ENCODE measurements at places on chromosomes 5 and 9. TPM values are rescaled to one million over a fixed set of nuclear protein-coding genes. Genes with fewer than 3 reads are reported as not detected.

Gene RASEF
- total RNA-seq = 0.97 TPM

Gene CSF1R
- total RNA-seq = under 0.01 TPM

Gene SV2C
- not detected for total RNA-seq

Gene FYB1
- not detected for total RNA-seq

Gene NSUN2
- total RNA-seq = 46.2 TPM

Gene PHAX
- 71.2 TPM for total RNA-seq

Gene SMIM33
- not detected for total RNA-seq

Gene CENPH
- 11.9 TPM for total RNA-seq

Gene C5orf58
- total RNA-seq = not detected

Gene IRGM
- 0.32 TPM for total RNA-seq

Gene RAB24
- total RNA-seq = 14.2 TPM

Gene C6
- not detected for total RNA-seq

Gene TEX48
- total RNA-seq = not detected

Gene ZNF883
- total RNA-seq = 2.2 TPM

DNA sequence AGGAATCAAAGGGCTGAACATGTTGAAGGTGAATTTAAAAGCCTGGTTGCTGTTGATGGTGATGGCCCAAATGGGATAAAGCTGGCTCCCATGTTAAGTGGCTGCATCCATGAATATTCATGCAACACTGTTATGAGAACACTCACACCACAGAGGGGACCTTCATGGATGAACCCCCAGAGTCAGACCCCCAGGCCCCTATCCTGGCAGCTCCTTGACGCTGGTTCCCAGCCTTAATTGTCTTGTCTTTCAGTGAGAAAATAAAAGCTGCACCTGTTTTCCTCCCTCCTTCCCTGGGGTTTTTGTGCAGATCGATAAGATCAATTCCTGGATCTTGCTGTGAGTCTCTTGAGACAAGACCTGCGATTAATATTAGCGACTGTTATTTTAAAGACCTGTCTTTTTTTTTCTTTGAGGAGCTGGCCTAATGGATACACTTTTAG lies 371.7 kb downstream of the ICE1 start:
- no peak for DNase-seq

DNA sequence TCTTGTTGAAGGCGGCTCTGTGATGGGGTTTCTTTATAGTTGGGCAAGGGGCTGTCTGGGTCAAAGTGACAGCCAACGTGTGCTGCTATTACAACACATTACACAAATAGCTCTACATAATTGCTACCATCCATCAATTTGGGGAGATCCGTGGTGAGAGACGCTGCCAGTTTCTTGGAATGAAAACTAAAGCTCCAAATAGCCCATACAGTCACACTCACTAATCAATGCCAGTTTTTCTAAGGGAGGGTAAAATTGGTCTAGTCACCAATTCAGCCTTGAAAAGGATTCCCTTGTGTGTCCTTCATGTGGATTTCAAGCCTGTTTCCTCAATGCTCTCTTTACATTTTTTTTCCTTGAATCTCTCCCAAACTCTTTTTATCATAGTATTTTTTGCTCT lies 343.3 kb upstream of the KLF4 start:
- DNase-seq = no peak

GRCh38 chr5:178778919-178779318 lies 48.5 kb upstream of the ZNF354A start:
- no peak for DNase-seq

DNA sequence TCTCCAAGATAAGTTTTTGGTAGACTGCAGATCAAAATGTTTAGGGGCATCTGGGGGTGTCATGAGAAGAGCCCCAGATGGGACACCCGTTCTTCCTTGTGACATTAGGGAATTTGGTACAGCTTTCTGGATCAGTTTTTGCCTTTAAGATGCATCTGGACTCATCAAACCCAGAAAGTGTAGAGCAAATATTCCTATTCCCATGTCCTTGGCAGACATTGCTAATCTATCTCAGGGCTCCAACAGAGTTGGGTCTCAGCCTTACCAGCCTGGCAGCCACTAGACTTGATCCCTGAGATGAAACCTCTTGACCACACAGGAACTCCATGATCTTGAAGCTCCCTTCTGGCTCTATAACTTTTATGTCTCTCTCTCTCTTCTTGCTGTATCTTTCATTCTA lies 35.6 kb downstream of the ERGIC1 start:
- no peak for DNase-seq

DNA sequence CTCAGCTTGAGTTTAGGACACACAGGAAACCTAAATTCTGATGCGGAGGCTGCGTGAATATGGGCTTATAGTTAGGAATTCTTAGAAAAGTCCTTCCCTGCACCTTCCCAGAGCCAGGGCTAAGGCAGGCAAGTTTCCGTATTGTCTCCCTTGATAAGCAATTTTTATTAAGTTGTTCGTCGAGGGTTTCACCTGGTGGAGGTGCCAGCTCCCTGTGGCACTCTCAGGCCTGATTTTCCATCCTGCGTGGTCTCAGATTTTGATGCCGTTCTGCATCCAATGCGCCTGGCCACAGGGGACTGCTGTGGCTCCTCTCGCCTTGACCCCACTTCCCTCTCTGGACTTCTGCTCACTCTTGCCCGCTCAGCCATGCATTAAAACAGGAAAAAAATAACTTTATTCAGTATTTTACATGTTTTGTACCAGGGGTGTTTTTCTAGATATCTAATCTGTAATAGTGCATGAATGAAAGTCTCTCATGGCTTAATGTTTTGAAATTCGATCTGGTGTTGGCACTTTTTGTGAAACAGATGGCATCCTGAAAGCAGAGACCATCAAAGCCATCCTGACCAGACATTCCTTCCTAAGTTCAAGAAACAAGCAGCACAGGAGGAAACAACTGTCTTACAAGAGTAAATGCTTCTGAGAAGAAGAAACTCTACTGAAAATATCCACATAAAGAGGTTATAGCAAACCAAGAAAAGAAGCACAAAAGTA lies 50.7 kb downstream of the TRIP13 start:
- no peak for DNase-seq

DNA sequence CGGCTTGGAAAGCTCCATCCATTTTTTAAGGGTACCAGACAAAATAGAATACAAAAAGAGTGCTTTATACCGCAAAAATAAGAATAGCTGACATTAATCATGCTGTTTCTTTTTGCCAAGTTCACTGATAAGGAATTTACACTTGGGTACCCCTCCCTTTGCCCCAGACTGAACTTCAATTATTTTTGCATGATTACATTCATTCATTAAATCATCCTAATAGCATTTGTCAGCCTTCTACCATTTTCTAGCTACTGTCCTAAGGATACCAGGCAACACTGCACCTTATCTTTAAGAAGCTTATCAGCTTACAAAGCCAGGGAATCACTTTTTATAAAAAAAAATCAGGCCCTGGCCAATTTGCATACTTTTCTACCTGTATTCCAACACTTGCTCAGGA lies 48.4 kb downstream of the YIPF5 start:
- no peak for DNase-seq

DNA sequence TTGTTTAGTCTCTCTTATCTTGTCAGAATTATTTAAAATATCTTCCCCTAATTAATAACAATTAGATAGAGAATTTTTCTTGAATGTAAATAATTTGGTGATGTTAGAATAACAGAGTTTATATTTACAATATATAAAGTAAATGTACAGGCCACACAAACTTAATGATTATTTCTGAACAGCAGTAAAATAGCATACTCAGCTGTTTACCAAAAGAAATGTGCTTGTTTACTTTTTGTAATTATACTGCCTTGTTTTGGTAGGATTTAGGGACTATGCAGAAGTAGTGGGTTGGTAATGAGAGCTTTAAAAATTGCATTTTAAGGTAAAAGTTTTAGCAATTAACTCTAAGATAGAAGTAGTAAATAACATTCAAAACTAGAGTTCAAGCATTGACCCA lies 17.4 kb downstream of the NDFIP1 start:
- DNase-seq = no peak

GRCh38 chr5:35365758-35366157 lies 135.5 kb upstream of the PRLR start:
- peak; percentile 58 for DNase-seq

DNA sequence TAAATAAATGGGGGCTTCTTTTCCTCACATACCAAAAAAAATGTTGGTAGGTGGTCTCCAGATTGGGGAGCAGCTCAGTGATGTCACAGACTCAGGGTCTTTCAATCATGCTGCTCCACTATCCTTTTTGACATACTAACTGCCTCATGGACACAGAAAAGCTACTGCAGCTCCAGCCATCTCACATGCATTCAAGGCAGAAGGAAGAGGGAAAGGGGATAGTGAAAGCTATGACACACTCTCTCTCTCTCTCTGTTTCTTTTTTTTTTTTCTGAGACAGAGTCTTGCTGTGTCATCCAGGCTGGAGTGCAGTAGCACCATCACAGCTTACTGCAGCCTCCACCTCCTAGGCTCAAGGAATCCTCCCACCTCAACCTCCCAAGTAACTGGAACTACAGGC lies 7.9 kb upstream of the ADGRD2 start:
- DNase-seq = no peak

GRCh38 chr5:58961631-58962280 lies 378.9 kb downstream of the RAB3C start:
- DNase-seq = no peak

DNA sequence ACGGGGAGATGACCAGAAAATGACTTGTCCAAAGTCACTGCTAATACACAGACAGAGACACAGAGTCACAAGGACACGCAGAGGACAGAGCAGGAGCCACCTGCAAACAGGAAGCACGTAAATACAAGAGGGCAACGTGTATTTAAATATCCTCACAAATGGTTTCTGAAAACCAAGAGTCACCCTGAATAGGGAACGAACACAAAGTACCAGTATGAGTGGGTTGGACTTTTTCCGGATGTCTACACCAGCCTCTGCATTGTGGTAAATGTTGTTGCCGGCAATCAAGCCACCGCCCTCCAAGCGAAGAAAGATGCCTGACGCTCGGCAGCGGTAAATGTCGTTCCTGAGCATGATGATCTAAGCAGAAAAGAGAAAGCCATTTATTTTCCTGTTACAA lies 44.5 kb downstream of the FBXO10 start:
- DNase-seq = no peak

- DNase-seq = no peak
These were observed 710.2 kb upstream of the ACO1 start for GRCh38 chr9:31674264-31674663.

- no peak for DNase-seq
These were observed 8.5 kb downstream of the PAIP1 start for GRCh38 chr5:43548358-43548757.

GRCh38 chr5:180860273-180860886 lies 696 bp downstream of the ZFP62 start:
- no peak for DNase-seq

DNA sequence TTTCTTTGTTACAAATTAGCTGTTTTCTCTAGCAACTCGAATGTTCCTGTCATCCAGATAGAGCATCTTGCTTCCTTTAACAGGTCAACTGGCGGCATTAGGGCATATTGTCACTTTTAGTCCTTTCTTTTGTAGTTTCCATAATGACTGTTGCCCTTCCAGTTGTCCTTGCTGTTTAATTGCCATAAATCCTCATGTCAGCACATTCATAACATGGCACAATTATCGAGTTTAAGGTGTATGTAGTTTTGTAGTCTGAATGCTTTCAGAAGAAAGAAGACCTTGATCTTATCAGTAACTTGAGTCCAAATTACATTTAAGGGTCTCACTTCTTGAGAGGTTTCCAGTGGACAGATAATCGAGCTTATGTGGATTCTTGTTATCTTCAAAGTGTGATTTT lies 161.7 kb upstream of the CDH12 start:
- DNase-seq = no peak

DNA sequence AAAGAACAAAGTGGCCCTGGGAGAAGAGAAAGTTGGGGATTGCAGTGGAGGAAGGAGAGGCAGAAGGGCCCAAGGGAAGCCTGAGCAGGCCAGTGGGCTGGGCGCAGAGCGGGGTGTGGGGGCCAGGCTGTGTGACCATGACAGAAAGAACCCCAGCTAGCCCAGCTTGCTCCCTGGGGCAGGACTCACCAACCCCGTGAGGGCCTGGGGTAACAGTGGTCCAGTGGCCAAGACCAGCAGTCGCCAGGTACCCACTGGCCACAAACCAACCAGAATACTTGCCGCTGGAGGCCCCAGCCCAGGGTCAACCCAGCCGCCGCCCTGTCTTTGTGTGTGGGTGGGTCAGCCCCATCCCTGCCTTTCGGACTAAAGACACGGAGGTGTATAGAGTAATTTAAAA lies 146.5 kb downstream of the CACNA1B start:
- no peak for DNase-seq

- no peak for DNase-seq
These were observed 5.7 kb upstream of the AGGF1 start for GRCh38 chr5:77024490-77024889.

DNA sequence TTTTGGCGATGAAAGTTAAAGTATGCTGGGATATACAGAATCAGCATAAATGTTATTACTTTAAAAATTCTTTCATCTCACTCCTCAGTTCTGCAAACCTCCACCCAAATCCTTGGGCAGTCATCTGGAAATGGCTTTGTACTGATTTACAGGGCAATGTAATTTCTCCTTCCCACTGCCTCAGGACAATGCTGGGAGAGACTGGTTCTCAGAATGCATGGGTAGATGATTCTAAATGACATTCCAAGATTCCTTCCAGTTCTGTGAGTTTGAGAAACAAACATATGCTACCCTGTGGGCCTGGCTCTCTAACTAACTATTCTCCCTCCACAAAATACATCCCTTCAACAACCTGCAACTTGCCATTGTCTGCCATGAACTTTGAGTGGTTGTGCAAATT lies 7.5 kb upstream of the PSAT1 start:
- no peak for DNase-seq

DNA sequence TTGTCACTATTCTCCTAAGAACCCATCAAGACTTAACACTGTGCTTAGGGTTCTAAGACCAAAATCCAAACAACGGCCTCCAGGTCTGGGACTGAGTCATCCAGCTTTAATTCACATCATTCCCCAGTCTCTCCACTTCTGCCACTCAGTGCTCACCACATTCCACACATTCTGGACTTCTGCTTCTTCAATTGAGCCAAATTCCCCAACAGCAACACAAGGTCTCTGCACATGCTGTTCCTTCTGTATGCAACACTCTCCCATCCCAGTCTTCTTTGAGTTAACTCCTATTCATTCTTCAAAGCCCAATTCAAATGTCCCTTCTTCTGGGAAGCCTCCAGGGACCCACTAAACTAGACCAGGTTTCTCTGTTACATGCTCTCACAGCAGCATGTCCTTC lies 97.8 kb downstream of the GPR21 start:
- peak; percentile 26 for DNase-seq

GRCh38 chr9:129907201-129907600 lies 71.9 kb downstream of the USP20 start:
- DNase-seq = no peak

- DNase-seq = no peak
These were observed 53.9 kb upstream of the ZNF354A start for GRCh38 chr5:178784391-178784790.

- DNase-seq = no peak
These were observed 4.8 kb downstream of the ALDH1A1 start for GRCh38 chr9:72947984-72948465.

DNA sequence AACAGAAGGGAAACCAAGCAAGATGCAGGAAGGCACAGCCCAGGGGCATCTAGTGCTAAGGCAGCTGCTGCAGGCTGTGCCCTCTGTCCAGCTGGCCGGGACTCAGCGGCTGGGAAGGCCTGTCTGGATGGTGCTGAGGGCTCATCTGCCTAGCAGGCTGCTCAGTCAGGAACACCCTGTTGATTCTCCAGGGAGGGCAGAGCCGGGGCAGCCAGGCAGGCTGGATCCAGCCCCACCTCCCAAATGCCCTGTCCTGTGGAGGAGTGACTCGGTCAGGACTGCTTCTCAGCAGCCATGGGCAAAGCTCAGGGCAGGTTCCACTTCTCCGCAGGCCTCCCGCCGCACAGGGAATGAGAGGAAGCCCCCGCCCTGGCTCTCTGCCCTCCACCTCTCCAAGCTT lies 7.8 kb upstream of the LCN9 start:
- no peak for DNase-seq

GRCh38 chr5:39760385-39761198 lies 335.8 kb upstream of the DAB2 start:
- peak; percentile 96 for DNase-seq
